ENCODE measurements at places on chromosomes 7 and 10.

- DNase-seq, result no peak
Measured at GRCh38 chr10:126570621-126571602, 99.6 kb downstream of the C10orf90 start.

- no peak for DNase-seq
Measured at GRCh38 chr7:142899661-142900060, 14.1 kb upstream of the TRPV6 start.

GRCh38 chr10:31058795-31059703 is 27.4 kb upstream of the ZNF438 start:
- DNase-seq, result no peak

- no peak for DNase-seq
Measured at GRCh38 chr7:6012355-6013104, 3.5 kb downstream of the AIMP2 start.

DNA sequence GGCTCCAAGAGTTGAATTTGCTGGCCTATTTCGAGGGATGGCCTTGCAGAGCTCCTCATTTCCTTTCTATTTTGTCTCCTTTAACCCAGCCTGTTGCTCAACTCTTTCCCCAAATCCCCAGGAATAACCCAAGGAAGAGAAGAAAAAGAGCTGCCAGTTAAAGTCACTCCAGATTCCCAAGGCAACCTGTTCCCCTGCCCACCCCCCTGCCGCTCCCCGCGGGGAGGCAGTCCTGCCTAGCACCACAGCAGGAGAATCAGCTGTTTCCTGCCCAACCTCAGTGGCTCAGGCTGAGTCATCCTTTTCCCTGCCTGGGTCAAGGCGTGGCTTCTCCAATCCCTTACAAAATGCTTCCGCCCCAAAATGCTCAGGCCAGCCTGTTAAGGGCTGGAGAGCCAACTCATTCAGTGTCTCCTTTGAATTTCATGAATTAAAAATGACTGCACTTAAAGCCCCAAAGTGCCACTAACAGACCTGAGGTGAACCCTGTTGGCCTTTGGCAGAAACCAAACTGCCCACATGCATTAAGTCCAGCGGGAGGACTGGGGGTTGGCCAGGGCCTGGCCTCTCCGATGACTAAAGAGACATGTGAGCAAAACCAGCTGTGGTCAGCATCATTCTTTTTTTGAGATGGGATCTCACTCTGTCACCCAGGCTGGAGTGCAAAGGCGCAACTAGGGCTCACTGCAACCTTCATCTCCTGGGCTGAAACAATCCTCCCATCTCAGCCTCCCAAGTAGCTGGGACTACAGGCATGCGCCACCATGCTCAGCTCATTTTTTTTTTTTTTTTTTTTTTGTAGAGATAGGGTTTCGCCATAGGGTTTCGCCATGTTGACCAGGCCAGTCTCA is 83.2 kb upstream of the KIF5B start:
- peak; percentile 95 for DNase-seq

GRCh38 chr10:110701617-110701971 is 57.5 kb downstream of the RBM20 start:
- no peak for DNase-seq

GRCh38 chr7:38744746-38745145 is 113.6 kb upstream of the AMPH start:
- DNase-seq, result no peak

GRCh38 chr7:3265388-3265787 is 35.7 kb upstream of the SDK1 start:
- DNase-seq, result no peak

DNA sequence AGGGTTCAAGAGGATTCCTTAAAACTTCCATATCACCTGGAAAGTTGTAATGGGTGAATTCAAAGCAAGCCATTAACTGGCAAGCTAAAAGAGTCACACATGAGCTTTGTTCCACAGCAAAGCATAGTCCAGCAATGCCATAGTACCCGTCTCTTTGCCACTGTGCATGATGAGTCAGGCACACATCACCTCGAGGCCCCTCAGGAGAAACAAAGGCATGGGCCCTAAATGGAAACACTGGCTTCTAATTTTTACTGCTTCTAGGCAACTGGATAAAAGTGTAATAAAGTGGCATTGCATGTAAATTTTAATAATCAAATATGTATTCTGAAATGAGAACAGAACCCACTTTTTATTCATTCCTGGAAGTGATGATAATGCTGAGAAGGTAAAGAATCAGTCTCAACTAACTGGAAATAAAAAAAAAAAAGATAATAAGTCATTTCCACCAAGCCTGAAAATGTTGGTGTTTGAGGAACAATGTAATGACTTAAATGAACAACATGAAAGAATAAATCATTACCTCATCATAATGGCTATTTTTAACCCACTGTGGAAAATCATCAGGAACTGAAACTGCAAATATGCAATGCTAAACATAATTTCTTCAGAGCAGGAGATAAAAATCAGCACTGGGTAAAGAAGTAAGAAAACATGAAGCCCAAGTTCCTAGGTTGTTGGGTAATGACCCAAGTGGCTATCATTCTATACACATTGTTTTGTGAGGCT is 104.9 kb downstream of the CDK6 start:
- DNase-seq, result no peak

DNA sequence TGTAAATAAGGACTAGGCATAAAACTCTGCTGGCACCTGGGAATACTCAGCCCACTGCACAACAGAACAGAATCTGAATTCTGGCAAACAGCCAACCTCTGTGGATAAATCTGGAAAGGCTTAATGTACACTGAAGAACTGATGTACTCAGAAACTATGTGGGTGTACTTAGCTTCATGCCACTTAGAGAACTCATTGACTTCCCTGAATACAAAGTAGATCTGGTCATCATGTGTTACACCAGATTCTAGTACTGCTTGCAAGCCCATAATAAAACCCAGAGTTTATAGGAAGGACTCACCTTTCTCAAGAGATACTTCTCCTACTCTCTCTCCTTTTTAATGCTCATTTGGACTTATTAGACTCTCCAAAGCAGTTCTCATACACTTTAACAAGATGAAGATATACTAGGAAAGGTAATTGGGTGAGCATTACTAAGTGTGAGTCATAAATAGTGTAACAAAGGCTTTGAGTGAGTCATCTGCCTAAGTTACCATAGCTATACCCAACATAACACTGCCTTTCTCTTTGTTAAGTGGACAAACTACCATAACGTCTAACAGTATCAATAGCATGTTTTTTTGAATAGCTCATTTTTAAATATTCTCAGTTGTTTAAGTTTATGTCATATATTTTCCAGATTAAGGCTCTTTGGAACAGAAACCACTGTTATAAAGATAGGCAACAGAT is 309.1 kb downstream of the MDFIC start:
- DNase-seq, result no peak

DNA sequence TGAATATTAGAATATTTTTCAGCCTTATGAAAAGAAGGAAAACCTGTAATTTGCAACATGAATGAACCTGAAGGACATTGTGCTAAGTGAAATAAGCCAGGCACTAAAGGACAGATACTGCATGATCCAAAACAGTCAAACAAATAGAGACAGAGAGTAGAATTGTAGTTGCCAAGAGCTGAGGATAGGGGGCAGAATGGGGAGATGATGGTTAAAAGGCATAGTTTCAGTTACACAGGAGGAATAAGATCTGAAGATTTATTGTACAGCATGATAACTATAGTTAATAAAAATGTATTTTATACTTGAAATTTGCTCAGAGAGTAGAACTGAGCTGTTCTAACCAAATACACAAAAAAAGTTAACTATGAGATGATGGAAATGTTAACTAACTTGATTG is 149.0 kb upstream of the TMEM106B start:
- no peak for DNase-seq

GRCh38 chr10:126387931-126388911 is at the start of gene ADAM12:
TSS of gene ADAM12 (minus strand) at chr10:126388477. CDS start at chr10:126388145, 332 bp downstream.
- peak; percentile 90 for DNase-seq

DNA sequence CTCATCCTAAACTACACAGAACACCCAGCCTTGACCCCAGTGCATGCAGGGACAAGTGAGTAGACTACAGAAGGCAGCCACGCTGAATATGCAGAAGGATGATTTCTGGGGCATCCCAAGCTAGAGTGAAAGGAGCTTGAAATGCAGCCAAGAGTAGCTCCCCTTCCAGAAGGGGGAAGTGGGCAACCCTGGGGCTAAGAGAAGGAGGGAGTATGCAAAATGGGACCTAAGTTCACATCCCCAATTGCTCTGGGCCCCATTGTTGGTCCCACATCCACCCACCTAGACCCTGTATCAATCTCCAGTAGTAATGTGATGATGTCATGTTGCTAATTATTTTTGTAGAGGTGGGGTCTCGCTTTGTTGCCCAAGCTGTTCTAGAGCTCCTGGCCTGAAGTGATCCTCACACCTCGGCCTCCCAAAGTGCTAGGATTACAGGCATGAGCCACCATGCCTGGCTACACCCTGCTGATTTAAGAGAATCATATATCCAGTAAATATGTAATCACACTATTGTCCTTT is 5.6 kb upstream of the PSTK start:
- no peak for DNase-seq

GRCh38 chr7:15490291-15490690 is 71.5 kb downstream of the AGMO start:
- DNase-seq, result no peak

DNA sequence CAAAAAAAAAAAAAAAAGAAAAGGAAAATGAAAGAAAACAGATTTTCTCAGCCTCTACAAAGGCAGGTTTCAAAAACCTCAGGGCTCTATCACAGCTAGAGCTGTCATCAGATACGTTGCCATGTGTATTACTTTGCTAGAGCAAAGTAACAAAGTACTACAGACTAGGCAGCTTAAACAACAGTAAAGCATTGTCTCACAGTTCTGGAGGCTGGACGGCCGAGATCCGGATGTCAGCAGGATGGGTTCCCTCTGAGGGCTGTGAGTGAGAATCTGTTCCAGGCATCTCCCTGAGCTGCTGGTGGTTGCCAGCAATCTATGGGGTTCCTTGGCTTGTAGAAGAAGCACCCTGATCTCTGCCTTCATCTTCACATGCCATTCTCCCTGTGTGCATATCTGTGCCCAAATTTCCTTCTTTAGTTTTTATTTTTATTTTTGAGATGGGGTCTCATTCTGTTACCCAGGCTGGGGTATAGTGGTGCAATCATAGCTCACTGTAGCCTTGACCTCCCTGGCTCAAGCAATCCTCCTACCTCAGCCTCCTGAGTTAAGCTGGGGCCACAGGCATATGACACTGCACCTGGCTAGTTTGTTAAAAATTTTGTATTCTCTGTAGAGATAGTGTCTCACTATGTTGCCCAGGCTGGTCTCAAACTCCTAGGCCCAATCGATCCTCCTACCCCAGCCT is 48.9 kb upstream of the KDM7A start:
- no peak for DNase-seq

- DNase-seq, result no peak
Measured at GRCh38 chr7:94514140-94514889, 4.7 kb downstream of the CASD1 start.

DNA sequence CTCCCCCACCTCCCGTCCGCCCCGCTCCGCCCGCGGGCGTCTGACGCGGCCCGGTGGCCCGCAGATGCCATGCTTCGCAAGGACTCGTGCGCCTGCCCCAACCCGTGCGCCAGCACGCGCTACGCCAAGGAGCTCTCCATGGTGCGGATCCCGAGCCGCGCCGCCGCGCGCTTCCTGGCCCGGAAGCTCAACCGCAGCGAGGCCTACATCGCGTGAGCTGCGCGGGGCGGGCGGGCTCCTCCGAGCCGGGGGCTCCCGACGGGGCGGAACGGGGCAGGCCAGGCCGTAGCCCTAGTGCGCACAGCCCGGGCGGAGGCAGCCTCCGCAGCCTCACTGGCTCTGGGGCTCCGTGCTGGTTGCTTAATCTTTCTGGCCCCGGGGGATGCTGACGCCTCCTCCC is 2.8 kb downstream of the ASIC3 start:
- DNase-seq, result no peak

GRCh38 chr7:42237811-42238541 is 967 bp upstream of the GLI3 start:
- peak; percentile 87 for DNase-seq

DNA sequence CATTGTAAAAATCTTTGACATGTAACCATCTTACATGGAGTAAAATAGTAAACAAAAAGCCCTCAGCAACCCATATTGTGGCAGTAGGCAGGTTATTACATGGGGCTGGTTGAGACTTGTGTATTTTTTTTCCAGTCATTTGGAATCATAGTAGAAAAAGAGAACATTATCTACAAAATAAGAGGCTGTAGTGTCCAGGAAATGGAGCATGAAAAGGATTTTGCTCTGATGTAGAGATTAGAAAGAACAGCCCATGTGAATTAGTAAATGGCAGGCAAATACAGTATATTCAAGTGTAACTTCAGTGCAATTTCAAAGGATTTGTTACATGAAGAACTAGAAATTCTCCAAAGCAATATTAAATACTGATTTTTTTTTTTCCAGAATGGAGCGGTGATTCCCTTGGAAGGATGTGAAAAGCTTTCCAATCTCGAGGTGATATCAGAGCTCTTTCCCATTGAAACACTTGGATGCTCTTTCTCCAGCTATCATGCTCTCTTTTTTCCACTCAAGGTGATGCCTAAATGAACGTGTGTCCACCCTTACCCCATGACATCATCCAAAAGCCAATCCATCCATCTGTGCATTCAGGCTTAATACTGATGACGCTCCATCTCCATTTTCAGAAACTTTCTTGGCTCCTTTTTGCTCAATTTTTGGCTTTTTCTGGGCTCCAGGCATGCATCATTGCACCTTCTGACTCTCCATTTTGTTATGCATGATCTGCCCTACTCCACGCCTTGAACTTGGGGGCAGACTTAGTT is 1034.7 kb downstream of the TYW1 start:
- DNase-seq, result no peak

DNA sequence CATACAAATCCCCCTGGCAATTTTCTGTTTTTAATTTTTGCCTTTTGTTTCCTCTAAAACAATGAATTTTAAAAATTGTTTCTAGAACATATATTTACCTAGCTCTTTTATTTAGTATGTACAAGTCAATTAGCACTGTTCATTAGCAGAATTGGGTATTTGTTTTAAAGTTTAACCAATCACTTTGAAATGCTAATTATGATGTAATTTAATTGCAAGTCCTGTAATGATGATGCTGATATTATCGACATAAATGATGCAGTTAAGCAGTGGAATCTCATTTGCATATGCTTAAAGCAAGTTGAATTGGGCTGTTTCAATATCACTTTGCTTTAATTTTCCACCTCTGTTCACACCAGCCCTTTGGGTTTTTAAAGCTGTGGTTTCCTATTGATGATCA is 2.7 kb downstream of the FOXP2 start:
- DNase-seq, result no peak

DNA sequence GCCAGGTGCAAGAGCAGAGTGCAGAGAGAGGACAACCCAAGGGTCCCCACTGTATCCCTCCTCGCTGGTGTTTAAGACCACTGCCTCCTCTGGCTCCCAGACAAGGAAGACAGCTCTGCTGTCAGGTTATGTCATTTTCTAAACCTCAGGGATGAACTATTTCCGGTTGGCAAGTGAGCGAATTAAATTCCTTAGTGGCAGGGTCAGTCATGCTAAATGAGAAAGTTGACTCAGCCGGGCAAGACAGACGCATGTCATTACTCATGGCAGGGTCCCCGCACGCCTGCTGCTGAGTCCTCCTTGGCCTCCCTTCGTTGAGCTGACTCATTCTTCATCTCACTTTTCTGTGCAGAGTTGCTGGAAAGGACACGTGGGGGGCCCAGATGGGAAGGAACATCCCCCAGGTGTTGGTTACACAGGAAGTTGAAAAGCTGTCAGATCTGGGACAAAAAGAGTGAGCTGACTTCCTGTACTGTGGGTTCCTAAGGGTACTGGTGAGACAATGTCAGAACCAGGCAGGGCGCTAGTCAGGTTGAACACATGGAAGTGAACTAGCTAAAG is 47.1 kb upstream of the UCN3 start:
- DNase-seq, result no peak
